ENCODE measurements at places on chromosomes 7 and 10.

DNA sequence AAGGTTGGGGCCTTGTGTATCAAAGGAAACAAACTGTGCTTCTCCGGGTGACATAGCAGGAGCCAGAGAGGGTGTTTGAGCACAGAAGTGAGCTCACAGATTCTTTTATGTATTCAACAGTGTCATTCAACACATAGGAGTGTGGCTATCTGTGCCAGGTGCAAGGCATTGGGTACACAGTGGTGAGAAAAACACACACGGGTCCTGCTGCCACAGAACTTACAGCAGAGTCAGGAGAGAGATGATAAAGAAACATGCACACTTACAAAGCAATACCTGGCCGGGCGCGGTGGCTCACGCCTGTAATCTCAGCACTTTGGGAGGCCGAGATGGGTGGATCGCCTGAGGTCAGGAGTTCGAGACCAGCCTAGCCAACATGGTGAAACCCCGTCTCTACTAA is 16.3 kb upstream of the ECHDC3 start:
- DNase-seq, result no peak

- DNase-seq, result no peak
Observed at GRCh38 chr10:32141018-32141807, 85.0 kb upstream of the KIF5B start.

GRCh38 chr7:19747740-19748339 is 25.6 kb downstream of the TMEM196 start:
- no peak for DNase-seq

- DNase-seq, result no peak
Observed at GRCh38 chr10:131814567-131815265, 86.1 kb upstream of the PPP2R2D start.

GRCh38 chr7:148275359-148275890 is 315.1 kb upstream of the C7orf33 start:
- DNase-seq, result no peak

DNA sequence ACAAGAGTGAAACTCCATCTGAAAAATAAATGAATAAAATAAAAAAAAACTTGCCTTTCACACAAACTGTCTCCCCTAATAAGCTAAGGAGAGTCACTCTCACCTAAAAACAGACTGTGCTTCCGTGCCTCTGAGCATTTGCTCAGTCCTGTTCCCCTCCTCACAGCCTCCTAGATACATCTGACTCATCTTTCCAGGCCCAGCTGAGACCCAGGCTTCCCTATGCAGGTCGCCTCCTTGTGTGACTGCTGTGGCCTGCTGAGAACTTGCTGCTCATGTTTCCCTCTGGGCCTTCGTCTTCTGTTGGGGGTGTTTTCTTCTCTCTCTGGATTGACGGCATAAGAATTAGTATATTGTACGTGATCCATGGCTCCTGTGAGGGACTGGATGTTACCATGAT is 777.7 kb downstream of the LRMDA start:
- no peak for DNase-seq

GRCh38 chr7:69912846-69913245 is 314.6 kb downstream of the AUTS2 start:
- DNase-seq, result no peak

GRCh38 chr7:44759246-44759645 is 10.6 kb downstream of the ZMIZ2 start:
- DNase-seq, result no peak

DNA sequence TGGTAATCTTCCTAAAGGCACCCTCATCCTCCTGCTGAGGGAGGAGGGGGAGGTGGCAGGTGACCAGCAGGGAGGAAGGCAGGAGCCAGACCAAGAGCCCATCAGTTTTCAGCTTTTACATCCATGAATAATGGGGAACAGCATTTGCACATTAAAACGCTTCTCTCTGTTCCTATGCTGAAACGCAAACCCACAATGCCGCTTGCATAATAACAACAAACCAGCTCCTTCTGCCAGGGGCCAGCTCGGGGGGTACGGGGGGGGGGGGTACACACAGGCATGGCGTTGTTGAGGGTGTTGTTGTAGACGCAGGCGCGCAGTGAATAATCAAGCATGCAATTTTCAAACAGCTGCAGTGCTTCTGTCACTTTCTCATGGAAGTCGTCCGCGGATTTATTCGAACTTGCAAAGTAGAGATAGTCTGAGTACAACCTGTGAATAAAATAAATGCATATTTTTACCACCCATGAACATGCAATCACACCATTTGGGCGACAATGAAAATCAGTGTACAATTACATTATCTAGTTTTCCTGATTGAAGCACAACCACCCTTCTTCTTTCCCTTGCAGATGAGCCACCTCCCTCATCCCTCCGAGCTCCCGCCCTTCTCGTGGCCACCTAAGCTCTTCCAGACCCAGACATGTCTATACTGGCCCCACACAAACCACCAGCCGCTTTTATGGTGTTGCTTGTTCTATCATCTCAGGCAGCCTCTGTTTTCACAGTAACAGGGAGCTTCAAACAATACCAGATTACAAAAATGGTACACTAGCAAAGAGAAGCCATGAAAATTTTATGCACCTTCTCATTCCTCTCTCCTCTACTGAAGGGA is 72.2 kb downstream of the CHST15 start:
- DNase-seq, result no peak

GRCh38 chr7:143375298-143376034 is 5.7 kb upstream of the ZYX start:
- no peak for DNase-seq

- no peak for DNase-seq
Observed at GRCh38 chr7:16989811-16990413, 108.1 kb upstream of the AGR3 start.

GRCh38 chr10:17474595-17475323 is 20.4 kb upstream of the ST8SIA6 start:
- no peak for DNase-seq

- DNase-seq, result no peak
Observed at GRCh38 chr10:81928119-81928518, 53.1 kb downstream of the NRG3 start.

DNA sequence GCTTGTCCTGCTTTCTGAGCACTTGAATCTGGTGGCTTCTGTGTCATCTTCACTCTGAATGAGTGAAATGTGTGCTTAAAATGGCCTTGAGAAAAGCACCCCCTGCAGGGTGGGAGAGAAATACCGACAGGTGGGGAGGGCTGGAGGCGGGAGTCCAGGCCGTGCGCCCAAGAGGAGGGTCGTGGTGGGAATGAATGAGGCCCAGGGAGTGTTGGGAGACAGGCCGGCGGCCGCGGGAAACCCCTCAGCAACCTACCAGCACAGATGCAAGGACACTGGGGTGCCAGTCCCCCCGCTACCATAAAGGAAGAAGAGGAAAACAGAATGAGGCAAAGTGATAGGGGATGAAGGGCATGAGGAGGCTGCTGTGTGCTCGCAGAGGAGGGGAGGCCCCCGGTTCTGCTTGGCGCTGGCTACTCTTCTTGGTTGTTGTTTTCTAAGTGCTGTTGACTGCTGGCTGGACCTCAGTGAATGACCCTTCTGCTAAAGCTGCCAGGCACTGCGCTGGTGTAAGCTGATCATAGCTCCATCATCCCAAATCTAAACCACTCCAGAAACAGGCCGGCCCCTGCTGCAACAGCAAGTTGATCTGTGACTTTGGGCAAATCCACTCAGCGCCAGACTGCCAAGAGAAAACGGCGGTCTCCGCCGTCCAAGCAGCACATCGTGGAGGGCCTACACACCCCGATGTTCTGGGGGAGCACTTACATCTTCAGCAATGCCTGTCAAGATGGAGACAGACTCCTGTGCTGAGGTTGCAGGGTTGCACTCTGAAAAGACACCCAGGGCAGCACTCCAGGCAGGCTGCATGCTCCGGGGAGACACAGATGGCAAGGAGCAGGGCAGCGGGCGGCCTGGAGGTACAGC is 378.5 kb downstream of the DNAJB6 start:
- no peak for DNase-seq

DNA sequence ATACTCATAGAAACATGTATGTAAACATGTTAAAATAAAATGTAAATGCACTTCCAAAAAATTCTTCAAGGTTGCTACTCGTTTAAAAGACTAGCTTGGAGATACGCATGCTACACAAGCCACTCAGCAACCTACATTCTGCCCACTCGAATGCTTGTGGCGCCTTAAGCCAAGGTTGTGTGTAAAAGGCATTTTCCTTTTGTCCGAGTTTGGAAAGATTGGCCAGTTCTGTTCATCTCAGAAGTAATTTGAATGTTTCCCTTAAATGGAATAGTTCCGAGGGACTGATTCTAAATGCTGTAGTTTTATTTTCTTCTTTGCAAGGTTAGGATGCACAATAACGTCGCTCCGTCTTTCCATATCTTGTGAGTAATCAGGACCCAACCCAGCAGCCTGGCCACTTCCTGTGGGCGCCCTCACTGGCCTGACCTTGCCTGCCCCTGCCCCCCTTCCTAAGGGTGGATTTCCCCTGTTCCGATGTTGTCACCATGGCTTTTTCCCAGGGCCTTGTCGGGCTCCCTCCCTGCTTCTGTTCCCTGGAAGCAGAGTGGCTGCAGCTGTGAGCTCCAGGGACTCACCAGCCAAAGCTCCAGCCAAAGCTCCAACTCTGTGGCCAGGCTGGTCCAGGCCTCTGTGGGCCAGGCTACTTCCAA is 70.6 kb downstream of the PTPRE start:
- no peak for DNase-seq

DNA sequence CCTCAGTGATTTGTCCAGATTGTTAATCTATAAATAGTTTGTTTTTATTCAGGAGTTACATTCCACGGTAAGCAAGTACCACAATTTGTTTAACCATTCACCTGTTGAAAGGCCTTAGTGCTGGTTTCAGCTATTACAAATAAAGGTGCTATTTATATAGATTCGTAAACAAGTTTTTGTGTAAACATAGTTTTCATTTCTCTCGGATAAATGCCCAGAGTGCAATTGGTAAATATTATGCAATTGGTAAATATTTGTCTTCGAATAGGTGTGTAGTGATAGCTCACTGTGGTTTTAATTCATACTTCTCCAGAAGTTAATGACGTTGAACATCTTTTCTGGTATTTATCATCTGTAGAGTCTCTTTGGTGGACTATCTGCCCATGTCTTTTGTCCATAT is 76.4 kb upstream of the RSU1 start:
- no peak for DNase-seq

DNA sequence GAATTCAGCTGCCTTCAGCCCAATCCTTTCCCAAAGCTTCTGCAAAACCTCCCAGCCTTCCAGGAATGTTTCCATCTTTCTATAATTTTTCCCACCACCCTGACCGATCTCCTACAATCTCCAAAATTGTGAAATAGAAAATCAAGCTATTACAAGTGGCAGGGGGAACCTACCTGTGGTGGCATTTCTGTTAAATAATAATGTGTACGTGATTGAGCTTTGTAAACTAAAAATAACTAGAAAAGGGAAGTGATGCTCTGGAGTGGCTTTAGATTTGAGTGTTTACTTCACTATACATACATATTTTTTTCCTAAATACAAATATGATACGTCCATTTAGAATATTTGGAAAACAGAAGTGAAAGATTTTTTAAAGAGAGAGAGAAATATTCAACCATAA is 593.6 kb downstream of the GRM8 start:
- DNase-seq, result no peak

DNA sequence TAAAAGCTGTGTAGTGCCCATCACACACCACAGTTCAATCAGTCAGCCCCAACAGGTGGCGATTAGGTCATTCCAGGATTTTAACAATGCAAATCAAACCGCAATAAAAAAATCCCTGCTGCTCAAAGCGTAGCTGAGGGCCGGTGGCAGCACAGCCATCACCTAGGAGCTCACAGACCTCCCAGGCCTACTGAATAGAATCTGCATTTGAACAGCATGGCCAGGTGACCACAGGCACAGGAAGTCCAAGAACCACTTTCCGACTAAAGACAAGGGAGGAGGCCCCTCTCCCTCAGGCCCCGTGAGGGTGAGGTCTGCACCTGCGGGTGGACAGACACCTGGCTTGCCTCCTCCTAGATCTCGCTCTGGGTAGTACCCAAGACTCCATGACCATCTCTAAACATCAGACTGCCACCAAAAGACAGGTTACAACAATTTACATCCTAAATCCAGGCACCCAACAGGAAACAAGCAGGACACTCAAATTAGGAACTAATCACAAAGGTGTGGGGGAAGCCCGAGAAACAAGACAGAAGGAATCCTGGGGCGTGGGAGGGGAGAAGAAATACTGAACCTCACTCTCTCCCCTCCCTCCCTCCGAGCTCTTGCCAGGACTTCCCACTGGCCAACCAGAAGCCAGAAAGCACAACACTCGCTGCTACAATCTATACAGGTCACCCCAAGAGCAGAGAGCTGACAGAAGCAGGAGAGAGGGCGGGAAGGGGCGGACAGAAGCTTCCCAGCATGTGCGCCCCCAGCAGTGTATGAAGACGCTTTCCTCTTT is 19.2 kb downstream of the GNA12 start:
- DNase-seq, result no peak

- DNase-seq, result no peak
Observed at GRCh38 chr10:47241256-47241655, 58.7 kb upstream of the GDF10 start.

- no peak for DNase-seq
Observed at GRCh38 chr10:46556515-46557318, at the start of gene GPRIN2. TSS of gene GPRIN2 (minus strand) at chr10:46556658. CDS start at chr10:46550736, 5,922 bp downstream.

DNA sequence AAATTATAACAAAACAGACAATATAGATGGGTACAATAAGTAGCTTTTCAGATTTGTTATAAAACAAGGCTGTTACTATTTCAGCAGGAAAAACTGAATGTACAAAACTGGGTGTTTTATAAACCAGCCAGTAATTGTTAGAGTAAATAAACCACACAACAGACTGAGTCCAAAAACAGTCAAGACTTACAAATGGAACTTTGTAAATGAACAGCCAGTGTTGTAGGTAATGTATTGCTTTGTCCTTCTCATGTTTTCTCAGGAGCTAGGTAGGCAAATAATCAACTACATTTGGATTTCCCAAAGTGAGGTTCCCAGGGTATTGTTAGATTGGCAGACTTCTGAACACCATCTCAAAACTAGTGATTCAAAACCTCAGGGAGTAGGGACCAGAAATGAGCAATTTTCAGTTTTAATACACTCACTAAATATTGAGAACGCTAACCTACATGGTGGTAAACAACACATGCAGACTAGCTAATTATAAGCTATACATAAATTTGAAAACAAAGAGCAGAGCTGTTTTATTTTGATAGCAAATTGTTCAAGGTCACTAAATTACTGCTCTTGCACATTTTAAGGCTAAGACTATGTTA is 36.2 kb downstream of the HERPUD2 start:
- DNase-seq, result no peak

DNA sequence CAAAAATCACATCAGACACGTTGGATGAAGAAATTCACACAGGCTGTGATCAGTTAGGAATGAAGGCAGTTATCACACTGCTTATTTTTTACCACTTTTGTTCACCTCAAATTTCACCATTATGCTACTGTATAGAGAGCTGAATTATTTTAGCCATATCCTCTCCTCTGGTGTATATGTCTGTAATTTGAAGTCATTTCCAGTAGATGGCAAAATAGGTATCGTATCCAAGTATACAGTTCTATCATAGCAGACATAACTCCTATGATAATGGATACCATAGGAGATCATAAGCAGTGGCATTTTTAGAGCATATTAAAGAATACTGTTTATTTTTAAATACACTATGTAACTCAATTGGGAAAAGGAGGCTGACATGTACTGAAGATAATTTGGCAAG is 909.7 kb downstream of the DNAJB9 start:
- DNase-seq, result no peak

- no peak for DNase-seq
Observed at GRCh38 chr10:59012839-59013238, 163.6 kb upstream of the PHYHIPL start.

- DNase-seq, result no peak
Observed at GRCh38 chr10:28680358-28680752, 3.0 kb downstream of the BAMBI start.

Measured in stimulated activated CD4-positive, alpha-beta T cell treated with anti-CD3 and anti-CD28 coated beads, Interleukin-1b, Interleukin-23, amount 100 ng/mL, for 24 hours (primary cell).